NCI-H345 (cell line): ENCODE measurements at places on chromosomes 3 and 15.

DNA sequence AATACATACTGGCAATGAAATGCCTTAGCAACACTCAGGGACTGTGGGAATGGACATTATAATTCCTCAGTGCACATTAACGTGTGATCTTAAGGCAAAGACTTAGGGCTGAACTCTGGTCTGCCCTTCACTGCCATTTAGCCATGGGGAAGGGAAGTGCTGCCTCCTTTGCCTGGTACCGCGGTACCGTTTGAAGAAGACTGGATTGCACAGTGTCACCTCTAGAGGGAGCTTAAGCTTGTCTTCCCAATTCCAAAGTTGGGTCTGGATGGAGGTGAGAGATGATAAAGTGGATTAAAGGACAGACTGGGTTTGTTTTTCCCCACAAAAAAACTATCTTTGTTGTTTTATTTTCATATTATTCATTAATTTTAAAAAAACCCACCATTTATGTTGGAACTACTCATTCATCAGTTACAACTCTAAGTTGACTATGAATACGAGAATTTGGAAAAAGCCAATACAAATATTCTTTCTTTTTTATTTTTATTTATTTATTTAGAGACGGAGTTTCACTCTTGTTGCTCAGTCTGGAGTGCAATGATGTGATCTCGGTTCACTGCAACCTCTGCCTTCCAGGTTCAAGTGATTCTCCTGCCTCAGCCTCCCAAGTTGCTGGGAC, 60.0 kb upstream of the SYN2 start:
- DNase-seq: peak; percentile 54

- DNase-seq: no peak
These were observed 3.3 kb upstream of the ALAS1 start for GRCh38 chr3:52194485-52195290.

- DNase-seq: no peak
These were observed 143.6 kb downstream of the ANO10 start for GRCh38 chr3:43478118-43478785.

GRCh38 chr15:53122818-53123217, 332.7 kb upstream of the ONECUT1 start:
- DNase-seq: no peak

GRCh38 chr15:77097248-77097721, 26.4 kb upstream of the TSPAN3 start:
- no peak for DNase-seq

DNA sequence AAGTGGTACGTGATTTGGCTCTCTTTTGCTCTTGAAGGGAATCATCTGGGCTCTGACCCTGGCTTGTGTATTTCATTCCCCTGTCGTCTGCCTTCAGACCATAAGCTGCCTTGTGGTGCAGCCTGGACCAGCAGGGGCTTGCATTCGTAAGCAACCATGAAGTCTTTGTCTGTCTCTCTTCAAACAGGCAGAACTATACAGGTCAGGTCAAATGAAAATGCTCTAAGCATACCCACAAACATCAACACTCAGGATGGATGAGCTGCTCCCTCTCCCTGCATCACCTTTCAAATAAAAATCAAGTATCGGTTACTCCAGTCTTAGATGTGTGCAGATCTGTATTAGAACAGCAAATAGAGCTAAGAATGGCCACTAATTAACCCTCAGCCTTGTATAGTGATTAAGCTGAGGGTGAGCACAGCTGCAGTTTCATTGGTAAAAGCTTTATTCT, 268.6 kb upstream of the UBE2E1 start:
- DNase-seq: no peak

- DNase-seq: no peak
These were observed 227.6 kb downstream of the KLF13 start for GRCh38 chr15:31554261-31554660.

GRCh38 chr15:51414256-51414860, 72.9 kb downstream of the GLDN start:
- DNase-seq: no peak

DNA sequence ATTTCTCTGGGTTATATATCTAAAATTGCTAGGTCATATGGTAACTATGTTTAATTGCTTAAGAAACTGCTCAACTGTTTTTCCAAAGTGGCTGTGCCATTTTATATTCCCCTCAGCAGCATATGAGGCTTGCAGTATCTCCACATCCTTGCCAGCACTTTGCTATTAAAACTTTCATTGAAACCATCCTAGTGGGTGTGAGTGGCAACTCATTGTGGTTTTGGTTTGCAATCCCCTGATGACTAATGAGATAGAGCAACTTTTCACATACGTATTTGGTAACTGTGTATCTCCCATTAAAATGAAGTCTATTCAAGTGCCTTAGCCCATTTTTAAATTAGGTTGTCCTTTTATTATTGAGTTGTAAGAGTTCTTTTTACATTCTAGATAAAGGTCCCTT, 17.3 kb downstream of the KPNA1 start:
- DNase-seq: no peak

GRCh38 chr15:34650177-34650576, 66.7 kb upstream of the GOLGA8B start:
- DNase-seq: no peak

DNA sequence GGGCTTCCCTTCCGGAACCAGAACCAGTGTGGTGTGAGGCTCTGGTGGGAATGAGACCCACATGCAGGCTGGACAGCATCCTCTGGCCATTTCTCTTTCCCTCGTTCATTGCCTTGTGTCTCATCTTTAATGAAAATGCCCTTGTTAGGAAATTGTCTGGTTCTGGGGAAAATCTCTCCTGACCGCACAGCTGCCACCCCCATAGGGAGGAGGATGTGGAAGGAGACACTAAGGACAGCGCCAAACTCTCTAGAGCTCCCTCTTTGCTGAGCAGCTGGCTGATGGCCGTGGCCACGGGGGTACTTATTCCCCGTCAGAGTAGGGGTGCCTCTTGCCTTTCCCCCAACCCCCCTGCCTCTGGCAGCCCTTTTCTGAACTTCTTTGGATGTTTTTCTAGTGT, 297.6 kb upstream of the C2CD4B start:
- no peak for DNase-seq
